Left ventricle myocardium superior (tissue), 1 donor: ENCODE measurements at places on chromosomes 2 and 18.

DNA sequence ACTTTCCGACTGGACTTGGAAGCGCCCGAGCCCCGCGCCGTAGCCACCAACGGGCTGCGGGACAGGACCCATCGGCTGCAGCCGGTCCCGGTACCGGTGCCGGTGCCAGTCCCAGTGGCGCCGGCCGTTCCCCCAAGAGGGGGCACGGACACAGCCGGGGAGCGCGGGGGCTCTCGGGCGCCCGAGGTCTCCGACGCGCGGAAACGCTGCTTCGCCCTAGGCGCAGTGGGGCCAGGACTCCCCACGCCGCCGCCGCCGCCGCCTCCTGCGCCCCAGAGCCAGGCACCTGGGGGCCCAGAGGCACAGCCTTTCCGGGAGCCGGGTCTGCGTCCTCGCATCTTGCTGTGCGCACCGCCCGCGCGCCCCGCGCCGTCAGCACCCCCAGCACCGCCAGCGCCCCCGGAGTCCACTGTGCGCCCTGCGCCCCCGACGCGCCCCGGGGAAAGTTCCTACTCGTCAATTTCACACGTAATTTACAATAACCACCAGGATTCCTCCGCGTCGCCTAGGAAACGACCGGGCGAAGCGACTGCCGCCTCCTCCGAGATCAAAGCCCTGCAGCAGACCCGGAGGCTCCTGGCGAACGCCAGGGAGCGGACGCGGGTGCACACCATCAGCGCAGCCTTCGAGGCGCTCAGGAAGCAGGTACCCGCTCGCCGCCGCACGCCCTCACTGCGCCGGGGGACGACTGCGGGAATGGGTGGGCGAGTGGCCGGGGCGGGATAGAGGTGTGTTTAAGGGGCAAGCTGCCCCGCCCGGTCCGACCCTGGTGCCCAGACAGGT lies 713 bp downstream of the ATOH8 start:
- peak; percentile 57 for DNase-seq

DNA sequence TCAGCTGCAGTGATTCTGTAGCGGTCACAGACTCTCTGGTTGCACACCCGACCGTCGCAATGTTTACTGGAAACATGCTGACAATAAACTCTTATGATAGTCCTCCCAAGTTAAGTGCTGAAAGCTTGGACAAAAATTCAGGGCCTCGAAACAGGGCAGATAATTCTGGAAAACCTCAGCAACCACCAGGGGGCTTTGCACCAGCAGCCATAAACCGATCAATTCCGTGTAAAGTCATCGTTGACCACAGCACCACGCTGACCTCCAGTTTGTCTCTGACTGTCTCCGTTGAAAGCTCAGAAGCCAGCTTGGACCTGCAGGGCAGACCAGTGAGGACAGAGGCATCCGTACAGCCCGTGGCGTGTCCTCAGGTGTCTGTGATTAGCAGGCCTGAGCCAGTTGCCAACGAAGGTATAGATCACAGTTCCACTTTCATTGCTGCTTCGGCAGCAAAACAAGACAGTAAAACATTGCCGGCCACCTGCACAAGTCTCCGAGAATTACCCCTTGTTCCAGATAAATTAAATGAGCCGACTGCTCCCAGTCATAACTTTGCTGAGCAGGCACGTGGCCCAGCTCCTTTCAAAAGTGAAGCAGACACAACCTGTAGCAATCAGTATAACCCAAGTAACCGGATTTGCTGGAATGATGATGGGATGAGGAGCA lies 166.1 kb downstream of the ASXL3 start:
- DNase-seq: no peak

GRCh38 chr18:23635283-23636070 lies 27.2 kb downstream of the ANKRD29 start:
- DNase-seq: no peak

DNA sequence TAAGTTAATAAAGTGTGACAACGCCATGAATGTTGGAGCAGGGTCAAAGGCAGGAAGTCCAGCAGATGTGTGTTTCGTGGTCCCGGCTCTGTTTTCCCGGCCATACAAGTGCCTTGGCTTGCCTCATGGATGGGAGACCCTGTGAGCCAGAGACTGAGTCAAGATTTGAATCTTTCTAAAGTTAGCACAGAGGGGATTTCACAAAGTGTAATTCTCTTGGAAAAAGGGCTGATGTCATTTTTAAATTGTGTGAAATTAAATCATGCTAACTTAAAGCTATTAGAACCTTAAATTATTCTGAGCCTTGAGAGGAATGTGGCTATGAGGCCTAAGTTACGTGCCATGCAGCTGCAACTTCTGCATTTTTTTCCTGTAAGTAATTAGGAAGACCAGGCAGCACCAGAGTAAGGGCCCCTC lies 38.3 kb upstream of the RALBP1 start:
- no peak for DNase-seq

DNA sequence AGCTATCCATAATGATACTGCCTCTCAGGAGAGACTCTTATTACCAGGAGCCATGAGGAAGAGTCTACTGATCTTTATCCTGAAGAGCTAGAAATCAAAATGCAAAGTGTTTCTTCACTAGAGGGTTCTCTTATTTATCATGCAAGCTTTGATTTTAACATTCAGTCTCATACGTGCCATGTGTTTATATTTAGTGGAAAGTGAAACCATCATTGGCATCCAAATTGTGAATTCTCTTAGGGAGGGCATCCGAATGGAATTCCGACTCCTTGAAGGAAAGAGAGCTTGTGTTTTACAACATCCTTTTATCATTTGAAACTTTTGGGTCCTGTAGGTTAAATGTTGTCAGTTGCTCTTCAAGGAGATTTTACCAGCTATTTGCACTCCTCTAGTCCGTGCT lies 170.4 kb upstream of the SESTD1 start:
- DNase-seq: no peak

GRCh38 chr2:46260305-46260704 lies 36.9 kb upstream of the EPAS1 start:
- DNase-seq: no peak

DNA sequence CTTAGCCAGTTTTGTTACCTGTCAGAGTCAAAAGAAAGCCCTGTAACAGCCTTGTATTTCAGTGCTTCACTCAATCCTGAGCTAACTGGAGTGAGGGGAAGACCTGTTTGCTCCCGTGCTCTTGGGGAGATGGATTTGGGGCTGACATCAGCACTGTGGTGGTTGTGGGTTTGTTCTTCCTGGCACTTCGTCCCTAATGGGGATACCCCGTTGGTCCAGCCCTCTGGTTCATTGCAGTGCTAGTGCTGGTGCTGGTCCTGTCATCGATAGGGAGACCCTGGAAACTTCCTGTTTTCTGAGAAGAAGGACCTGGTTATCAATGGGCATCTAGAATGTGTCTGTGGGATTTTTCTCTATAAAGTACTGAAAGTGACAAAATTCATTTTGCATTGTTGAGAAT lies 205.4 kb downstream of the ZNF407 start:
- DNase-seq: no peak

DNA sequence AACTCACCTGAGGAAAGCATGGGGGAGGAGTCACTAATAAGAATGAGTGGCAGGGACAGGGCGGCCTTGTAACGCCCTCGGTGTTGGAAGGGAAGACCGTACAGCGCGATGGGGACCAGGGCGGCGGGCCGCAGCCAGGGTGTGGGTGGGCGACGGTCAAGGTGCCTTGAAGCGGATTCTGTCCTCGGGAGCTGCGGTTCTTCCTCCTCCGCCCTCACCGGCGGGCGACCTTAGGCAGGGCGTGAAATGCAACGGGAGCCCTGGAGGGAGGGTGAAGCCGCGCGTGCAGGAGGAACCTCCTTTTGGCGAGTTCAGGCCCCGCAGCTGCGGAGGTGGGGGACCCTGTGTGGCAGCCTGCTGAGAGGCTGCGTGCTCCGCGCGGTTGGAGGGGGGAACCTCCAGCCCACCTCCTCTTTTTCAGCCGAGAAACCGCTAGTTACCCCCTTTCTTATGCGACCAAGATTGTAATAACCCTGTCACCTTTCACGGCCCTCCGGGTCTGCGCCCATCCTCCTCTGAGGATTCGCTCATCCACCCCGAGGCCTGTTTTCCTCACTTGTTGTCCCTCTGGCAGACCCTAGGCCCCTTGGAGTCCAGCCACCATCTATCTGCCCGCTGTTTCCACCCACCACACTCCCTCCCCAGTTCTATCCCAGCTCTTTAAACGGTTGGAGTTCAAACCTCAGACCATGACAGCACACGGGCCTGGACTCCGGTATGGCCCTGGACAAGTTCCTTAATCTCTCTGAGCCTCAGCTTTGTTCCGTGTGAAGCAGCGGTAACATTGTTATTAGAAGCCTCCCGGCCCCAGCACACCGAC lies 823 bp upstream of the RNU2-63P start:
- peak; percentile 61 for DNase-seq
